ENCODE measurements at places on chromosomes 2 and 18.

- no peak for DNase-seq
Observed at GRCh38 chr18:1048032-1048431, 143.4 kb downstream of the ADCYAP1 start.

GRCh38 chr18:76098674-76099411 is 396.2 kb downstream of the ZNF516 start:
- no peak for DNase-seq

- DNase-seq = no peak
Observed at GRCh38 chr2:19673213-19673791, 228.5 kb downstream of the TTC32 start.

DNA sequence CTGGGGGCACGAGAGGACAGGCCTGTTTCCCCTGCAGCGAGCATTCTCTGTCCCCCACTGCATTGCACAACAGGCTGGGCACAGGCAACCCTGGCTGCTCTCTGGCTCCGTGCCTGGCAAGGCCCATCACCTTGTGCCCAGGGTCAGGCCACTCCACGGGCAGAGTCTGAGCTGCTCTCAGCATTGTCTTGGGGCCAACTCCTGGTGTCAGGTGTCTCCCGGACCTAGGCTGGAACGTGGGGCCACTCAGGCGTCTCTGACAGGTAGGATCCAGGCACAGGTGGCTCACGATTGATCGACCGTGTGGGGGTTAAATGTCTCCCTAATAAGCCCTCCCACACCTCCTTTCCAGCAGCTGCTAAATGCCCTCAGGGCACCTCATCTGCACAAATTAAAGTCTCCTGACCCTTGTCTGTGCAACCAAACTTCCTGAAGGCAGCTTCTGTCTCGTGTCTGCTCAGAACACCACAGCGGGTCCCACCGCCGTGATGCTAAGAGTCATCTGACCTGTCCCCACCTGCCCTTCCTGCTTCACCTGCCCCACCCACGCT is 66.6 kb upstream of the GPC1 start:
- no peak for DNase-seq

- DNase-seq = no peak
Observed at GRCh38 chr2:187580462-187581124, 26.4 kb upstream of the TFPI start.

GRCh38 chr2:28160986-28161425 is 231.7 kb upstream of the FOSL2 start:
- DNase-seq = no peak

DNA sequence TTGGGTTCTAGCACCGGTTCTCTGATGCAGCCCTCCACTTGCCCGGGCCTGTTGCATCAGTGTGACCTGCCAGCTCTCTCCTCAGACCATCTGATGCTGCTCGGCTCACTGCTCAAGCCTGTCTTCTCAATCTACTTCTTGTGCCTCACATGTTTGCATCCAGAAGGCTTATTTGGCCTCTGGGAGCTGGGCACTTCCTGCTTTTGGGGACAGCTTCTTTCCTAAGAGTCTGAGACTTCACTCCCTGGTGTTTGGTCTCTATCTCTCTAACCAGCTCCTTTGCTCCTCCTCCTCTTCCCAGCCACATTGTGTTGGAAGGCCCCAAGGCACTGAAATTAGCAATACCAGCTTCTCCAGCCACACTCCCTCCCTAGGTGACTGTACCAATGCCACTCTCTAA is 212.8 kb downstream of the CDCA7 start:
- no peak for DNase-seq

DNA sequence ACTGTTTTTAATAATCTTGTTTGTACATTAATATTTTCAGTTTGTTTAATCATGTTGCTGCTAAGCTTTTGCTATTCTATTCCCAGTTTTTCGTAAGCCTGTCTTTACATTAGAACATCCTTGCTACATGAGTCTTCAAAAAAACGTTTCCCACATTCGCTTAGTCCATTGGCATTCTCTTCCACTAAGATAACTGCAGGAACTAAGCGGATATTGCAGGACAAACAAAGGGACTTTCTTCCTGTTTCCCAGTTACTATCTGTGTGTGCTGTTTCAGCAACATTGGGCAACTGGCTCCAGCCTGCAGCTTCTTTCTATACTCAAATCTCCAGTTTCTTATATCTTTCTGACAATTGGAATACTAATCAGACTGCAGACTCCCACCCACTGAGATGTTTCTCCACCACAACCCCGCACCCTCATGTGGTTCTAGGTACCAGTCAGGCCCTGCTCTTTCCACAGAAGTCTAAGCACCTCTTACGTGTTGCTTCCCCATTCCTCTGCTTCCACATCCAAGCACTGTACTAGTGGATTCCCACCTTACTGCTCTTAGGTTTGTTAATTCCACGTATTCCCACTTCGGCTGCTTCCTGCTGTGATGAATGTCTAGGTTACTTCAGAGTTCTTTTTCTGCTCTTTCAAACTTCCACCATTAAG is 420.3 kb downstream of the LRRTM4 start:
- no peak for DNase-seq

DNA sequence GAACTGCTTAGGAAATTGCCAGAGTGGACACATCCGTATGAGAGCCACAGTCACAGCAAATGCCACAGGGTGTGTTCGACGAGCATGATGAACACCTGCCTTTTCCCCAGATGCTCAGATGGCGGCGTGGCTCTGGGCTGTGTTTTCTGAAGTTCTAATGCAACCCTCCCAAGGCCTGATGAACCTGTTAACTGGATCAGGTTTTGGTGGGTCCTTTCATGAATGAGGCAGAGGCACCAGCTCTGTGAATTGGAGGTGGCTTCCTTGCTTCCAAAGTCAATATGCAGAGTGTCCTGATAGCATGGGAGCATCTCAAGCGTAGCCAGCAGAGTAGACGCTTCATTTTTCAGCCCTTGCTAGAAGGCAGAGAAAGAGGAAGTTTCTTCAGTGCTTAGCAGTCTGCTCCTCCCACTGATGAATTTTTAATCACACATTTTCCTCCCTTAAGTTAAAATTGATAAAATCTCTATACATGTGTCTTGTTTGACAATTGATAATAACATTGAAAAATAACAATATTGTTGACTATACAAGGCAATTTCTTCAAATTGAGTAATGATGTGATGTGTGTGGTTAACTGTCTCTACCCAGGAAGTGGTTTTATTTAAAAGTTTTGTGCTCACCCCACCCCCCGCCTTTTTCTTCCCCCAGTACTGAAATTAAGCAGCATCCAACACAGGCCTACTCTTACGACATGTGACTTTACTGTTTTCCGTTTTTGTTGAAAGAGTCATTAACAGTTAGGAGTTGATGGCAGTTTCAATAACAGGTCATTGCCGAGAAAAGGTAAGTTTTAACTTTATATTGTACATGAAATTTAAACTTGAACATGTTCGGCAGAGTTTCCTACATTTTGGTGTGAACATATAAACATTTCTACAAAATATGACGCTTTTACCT is at the start of gene ARHGAP15:
Gene ARHGAP15 (plus strand): TSS at position 739 of the 900 bp plus-strand sequence.
- peak; percentile 88 for DNase-seq

DNA sequence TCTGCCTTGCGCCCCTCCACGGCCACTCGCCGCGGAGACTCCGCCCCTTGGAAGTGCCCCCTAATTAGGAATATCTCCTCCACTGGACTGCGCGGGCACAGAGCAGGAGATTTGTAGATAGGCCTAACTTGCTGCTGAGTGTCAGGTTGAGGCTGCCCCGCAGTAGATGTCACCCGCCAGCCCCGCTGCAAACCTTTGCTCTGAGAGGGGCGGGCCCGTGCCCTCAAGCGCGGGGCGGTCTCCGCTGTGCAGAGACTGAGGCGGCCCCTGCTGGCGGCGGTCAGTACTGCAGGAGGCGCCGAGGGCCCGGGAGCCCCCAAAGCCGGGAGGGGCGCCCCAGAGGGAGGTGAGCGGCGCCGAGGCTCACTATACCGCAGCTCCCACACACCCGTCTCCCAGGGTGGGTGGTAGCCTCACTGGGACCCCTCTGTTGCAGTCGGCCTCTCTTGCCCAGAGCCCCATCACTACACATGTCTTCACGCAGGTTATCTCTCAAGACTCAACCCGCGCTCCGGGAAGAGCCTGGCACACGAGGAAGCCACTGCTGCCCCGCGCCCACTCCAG is 2.9 kb upstream of the NEURL3 start:
- DNase-seq = peak; percentile 80

DNA sequence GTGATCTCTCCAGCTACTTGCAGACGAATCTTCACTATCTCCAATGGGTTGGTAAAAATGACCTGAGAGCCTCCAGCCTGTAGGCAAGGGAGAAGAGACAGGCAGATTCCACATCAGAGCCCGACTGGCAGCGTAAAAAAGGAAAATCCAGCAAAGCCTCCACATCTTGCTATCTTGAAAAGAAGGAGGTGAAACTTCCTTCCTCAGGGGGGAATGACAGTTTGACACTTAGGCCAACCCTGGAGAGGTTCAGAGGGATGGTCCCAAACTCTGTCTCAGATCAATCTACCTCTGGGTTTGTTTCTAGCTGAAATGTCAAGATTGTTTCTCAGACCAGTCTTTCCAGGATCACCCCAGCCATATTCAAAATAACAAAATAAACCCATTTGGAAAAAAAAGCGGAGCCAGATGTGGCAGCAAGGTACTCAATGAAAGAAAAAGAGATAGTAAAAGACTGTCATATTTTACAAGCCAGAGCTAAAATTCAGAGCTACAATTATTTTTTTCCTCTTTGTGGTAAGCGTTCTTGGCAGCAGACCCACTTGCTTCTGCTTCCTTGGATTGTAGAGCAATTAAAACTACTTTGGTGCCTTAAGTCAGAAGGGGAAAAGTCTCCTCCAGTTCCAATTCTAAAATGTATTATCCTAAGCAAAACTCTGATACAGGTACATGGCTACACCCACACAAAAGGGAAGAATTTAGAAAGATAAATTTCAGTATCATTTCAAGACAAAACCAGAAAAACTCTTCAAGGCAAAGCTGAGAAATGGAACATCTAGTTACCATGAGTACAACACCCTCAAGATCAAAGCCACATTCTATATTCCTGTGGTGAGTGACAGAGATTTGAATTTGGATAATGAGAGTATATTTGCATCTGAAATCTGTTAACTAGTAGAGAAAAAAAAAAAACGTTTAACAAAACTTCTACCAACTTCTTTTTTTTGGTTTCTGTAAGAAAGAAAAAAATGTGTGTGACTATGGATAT is 100.1 kb downstream of the SLC25A12 start:
- DNase-seq = no peak

DNA sequence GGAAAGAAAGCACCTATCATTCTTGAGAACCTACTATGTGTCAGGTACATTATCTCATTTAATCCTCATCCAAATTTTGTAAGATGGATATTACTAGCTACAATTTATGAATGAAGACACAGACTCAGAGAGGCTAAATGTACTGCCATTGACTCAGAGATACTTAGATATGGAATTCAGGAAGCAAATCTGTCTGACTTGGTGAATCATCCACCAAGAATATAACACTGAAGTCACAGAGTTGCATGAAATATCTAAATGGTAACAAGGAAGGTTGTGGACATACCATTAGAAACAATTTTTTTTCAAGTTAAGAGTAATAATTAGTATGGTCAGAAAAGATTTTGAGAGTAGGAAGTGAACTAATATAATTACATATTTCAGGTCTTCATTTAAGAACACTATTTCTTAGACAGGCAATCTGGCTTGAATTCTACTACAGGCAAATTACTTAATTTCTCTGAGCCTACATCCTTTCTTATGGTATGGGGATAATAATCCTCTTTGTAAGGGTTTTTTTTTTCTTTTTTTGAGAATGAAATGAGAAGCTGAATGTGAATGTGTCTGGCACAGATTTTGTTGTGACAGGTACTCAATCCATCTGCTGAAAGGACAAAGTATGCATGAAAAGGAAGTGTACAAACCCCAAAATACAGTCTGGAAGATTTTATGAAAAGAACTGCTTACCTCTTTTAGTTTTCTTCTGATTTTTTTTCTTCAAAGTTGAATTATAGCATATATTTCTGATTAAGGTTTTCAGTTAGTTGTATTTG is 14.8 kb upstream of the C2orf66 start:
- no peak for DNase-seq

DNA sequence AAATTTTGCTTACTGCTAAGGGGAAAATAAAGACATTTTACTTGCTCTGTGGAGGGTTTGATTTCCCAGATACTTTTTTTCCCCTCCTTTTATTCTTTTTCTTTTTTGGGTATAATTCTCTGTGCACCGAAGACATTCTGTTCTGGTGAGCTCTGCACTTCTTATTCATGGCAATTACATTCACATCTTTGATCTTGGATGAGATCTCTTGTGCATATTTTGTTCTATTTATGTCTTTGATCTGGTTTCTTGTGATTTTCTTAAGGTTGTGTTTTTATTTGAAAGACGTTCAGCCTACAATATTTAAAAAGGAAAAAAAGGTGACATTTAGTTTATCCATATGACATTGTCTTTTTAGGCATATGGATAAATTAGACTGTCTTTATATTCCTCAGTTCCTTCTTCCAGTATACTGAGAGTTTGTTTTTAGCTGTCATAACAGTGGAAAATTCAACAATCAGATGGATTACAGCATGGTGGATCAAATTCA is 33.7 kb upstream of the EPHA4 start:
- DNase-seq = no peak

GRCh38 chr2:33030326-33030725 is 83.6 kb downstream of the LTBP1 start:
- no peak for DNase-seq

GRCh38 chr18:78621141-78621755 is 358.4 kb upstream of the SALL3 start:
- no peak for DNase-seq

- no peak for DNase-seq
Observed at GRCh38 chr2:175844169-175844568, 157.9 kb downstream of the LNPK start.

GRCh38 chr2:101617796-101618195 is 79.7 kb upstream of the MAP4K4 start:
- no peak for DNase-seq

GRCh38 chr2:207284556-207285472 is 119.1 kb upstream of the KLF7 start:
- no peak for DNase-seq

DNA sequence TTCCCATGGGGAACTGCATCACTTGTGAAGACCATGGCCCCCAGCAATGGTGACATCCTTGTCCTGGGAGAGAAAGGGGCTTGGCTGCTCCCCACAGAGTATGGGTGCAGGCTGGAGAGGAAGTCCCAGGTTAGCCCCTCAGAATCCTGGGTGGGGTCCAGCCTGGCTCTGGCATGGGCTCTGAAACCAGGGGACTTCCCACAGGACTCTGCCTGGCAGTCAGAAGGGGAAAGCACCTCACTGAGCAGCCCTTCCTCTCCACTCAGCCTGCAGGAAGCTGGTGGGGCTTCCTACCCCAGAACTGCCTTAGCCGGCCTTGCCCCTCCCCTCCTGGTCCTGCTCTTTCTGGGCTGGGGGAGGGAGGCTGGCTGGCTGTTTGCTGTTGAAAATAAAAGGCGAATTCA is 3.7 kb downstream of the NEURL3 start:
- peak; percentile 33 for DNase-seq

Measured in CD4-positive, alpha-beta T cell treated with Interleukin-6 at 100 ng/mL for 8 hours (primary cell).